ENCODE measurements at places on chromosomes 5 and 9.

DNA sequence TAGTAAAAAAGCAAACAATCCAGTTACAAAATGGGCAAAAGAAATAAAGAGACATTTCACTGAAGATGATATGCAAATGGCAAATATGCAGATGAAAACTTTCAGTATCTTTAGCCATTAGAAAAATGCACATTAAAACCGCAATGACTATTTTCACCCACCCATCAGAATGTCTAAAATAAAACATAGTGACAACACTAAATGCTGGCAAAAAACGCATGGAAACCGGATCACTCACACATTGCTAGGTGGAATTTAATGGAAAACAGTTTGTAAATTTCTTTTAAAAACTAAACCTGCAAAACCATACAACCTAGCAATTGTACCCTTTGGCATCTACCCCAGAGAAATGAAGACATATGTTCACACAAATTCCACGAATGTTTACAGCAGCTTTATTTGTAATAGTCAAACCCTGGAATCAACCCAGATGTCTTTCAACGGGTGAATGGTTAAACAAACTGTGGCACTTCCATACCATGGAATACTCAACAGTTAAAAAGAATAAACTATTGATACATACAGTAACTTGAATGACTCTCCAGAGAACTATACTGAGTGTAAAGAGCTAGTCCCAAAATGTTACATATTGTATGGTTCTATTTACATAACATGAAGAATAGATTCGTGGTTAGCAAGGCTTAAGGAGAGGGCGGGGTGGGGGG, 17.2 kb upstream of the PAM start:
- DNase-seq = no peak

DNA sequence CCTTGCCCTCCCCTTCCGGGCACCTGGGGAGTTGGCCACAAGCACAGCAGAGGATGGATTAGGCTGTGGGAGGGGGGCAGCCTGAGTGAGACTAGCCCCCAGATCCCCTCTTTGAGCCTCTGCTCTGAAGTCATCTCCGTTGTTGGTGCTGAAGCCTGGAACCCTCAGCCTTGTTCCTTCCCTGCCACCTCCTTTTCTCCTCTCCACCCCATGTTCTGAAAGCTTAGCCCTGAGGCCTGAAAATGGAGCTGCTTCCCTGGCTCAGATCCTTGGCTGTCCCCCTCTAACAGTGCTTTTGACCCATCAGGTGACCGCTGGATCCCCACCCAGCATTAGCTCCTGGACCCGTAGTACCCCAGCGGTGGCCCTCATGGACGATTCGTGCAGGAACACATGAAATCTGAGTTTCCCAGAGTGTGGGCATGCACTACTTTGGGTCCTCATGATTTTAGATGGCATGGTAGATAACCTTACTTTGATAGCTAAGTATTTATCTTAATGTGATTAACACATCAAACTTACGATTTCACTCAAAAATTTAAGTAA, 21.6 kb upstream of the ANGPTL2 start:
- no peak for DNase-seq

DNA sequence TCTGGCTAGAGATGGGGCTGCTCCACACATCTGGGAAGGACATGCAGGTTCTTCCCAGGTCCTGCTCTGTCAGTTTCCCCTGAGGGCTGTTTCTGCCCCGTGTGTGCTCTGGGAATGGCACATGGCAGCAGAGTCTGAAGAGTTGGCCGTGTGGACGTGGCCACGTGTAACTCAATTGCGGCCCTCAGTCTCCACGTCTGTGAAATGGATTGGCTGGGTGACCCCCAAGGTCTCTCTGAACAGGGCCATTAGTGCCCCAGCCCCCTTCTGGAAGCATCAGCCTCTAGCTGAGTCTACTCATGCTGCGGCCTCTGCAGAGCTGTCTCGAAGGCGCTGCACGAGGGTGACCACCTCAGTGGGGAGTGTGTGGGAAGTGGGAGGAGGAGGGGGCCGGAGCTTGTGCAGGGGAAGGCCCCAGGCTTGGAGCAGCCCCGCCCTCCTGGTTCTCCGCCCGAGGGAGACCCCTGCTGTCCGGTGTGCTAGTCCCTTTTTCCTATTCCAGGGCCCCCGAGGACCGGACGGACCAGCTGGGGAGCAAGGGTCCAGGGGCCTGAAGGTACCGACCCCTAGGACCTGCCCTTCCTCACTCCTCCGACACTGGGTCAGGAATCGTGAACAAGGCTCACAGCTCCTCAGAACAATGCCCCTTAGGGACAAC, 58.9 kb upstream of the ORM1 start:
- no peak for DNase-seq

DNA sequence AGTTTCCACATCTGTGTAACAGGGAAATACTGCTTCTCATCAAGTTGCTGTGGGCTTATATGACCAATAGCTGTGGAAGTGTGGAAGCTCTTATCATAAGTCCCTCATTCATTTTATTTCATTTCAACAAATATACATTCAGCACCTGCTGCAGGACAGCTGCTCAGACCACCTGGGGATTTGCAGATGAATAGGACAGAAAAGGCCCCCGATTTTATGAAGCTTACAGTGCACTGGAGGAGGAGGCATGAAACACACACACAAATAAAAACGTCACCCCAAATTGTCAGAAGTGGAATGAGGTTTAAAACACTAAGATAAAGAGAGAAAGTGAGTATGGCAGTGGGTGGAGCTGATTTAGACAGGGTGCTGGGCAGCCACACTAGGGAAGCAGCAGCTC, 107.2 kb downstream of the DRD1 start:
- no peak for DNase-seq

- DNase-seq = no peak
Measured at GRCh38 chr9:92592946-92593861, 57.4 kb upstream of the ECM2 start.

DNA sequence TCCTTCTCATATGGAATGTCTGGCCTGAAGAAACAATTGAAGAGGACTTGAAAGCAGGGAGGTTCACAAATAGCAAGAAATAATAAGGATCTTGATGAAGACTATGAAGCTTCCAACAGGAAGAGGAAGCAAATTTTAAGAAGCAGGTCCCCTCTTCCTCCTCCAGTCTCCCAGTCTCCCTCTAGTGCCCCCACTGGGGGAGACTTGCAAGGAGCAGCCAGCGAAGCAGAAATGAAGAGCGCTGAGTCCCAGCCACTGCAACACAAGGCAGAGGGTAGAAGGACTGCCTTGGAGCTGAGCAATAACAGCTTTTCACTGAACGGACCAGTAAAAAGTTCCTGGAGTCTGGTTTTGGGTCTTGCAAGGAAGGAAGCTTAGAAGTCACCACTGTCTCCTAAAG, 32.6 kb upstream of the ACO1 start:
- peak; percentile 84 for DNase-seq

- no peak for DNase-seq
Measured at GRCh38 chr9:4657426-4658159, 4.5 kb upstream of the PLPP6 start.

DNA sequence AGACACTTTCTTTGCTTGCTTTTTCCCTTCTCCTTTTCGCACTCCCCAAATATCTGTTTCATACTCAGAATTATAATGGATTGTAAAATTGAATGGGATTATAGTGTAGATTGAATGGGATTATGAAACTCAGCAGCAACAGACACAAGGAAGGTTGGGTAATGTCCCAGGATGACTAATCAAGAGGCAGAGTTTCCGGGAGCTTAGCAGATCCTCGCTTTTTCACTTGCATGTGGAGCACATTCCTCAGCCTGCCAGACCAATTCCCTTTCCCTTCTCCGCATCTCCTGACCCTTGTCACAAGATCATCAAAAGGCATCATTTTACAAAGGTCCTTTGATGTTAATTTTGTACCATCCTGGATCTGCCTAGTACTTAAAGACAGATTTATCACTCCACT, 55.1 kb upstream of the SLC1A1 start:
- DNase-seq = peak; percentile 92

- DNase-seq = no peak
Measured at GRCh38 chr9:93005876-93006275, 52.6 kb upstream of the SUSD3 start.

- no peak for DNase-seq
Measured at GRCh38 chr5:11346336-11346735, 557.9 kb downstream of the CTNND2 start.

DNA sequence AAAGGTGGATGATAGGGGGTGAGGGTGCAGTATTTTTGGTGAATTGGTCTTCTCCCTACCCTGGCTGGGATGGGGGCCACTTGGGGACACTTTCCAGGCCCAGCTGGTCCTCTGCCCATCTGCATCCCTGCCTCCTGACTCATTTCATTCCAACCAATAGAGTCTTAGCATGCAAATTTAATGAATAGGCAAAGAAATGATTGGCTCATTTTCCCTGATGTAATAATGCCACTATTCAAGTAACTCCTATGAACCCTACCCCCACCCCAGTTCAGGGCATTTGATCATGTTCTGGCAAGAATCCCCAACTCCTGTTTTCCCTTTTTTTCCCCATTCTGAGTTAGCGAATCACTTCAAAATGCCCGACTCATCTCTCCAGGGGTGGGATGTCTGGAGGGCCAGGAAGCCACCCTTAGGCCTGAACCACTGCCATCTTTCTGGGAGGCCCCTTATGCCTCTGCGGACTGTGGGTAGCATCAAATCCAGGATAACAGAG, 56.7 kb downstream of the PCDH1 start:
- DNase-seq = peak; percentile 77

GRCh38 chr9:7011395-7012067, 253.8 kb downstream of the KDM4C start:
- DNase-seq = peak; percentile 95

DNA sequence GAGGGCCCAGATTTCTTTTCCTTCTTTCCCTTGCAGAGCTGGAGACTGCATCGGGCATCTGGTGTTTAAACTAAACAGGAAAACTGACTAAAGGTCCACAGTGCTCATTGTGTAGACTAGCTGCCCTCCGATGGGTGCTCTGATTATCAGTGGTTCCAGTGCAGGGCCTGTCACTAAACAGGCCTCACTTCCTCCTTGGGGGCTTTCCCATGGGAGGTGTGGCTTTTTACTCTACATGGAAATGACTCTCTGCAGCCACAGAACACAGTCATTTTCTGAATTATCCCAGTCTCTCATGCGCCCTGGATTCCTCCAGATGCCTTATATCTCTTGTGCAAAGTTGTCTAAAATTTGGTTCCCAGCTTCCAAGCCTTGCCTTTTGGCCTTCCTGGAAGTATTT, 199.2 kb downstream of the TRIO start:
- DNase-seq = no peak

DNA sequence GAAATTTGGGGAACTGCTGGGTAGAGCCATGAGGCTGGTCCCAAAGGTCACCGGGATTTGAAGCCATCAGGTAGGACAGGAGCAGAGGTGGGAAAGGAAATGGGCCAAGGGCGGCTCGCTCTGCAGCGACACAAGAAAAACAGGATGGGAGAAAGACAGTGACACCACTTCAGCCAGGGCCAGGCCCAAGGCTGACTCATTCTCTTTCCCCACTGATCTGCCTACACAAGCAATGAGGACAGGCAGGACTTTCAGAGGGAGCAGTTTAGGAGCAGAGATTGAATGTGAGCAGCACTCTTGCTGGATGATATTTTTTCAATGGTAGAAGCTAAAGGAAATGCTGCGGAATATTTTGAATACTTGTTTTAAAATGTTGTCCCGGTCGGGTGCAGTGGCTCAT, 3.5 kb downstream of the RUFY1 start:
- no peak for DNase-seq

DNA sequence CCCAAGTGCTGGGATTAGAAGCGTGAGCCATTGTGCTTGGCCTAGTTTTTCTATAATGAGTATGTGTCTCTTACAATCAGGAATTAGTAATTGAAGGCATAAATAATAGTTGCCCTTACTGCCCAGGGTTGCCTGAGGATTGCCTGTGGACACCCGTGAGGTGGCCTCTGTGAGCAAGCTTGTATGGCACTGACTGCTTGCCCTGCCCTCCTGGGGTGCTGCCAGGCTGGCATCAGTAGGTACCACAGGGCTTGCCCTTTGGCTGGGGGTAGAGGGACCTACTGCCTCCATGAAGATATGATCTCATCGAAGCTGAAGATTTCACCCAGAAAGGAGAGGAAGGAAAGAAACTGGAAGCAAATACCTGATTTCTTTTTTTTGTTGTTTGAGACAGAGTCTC, 23.8 kb upstream of the PHF19 start:
- no peak for DNase-seq

DNA sequence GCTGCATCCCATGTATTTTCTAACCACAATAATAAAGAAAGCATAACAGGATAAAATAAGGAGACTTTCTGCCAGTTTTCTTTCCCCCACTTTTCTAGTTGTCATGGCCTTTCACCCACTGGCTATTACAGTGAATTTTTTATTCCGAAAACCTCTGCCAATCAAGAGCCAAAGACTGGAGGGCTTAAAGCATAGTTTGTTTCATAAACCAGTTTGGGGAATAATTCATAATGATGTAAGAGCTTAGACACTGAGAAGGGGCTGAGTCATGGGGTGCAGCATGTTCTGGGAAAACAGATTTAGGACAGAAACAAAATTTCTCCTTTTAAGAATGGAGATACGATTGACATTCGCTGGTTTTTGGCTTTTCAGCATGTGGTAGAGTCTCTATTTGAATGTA, 4.4 kb upstream of the GLIPR2 start:
- DNase-seq = peak; percentile 30

GRCh38 chr9:118088090-118088489, 383.9 kb downstream of the TLR4 start:
- no peak for DNase-seq

DNA sequence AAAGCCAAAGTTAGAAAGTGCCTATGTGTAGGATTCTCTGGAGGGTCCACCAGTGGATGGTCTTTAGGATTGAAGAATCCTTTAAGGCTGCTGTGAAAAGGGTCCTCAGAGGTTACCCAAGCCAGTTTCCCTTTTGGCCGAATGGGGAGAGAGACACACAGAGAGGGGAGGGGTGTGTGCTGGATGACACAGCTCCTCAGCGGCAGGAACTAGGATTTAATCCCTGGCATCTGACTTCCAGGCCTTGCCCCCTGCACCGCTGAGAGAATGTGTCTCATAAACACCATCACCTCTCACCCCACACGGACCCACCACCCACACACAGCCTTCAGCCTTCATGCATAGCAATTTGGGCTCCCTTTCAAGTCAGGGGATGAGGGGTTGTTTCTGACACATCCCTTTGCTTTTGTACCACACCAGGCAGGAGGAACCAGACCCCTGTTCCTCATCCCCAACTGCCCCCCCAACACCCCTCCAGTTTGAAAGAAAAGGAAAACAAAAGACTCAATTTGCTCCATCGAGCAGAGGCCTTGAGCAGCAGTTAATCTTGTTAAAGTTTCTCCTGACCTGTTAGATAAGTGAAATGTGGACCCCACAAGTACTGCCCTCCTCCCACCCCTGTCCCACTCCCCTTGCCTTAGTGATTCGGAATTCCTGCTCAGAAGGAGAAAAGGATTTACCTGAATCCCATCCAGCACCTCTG, 4.0 kb downstream of the PAPPA start:
- peak; percentile 23 for DNase-seq

- DNase-seq = peak; percentile 7
Measured at GRCh38 chr5:101904736-101905135, 391.3 kb downstream of the SLCO4C1 start.

- no peak for DNase-seq
Measured at GRCh38 chr5:55219770-55220169, 7.3 kb downstream of the MCIDAS start.
